ENCODE measurements at places on chromosomes 16 and 17.

- H3K4me1 ChIP-seq = peaks cover 39% of the 10 kb centered on the region
- no peak overlapping the region for H3K27ac ChIP-seq
- H3K27me3 ChIP-seq = no peaks in the 10 kb centered on the region
- H3K4me3 ChIP-seq = no peak overlapping the region
- peaks cover 88% of the 10 kb centered on the region for H3K36me3 ChIP-seq
These were observed 12.0 kb downstream of the SNN start for GRCh38 chr16:11679941-11680911.

DNA sequence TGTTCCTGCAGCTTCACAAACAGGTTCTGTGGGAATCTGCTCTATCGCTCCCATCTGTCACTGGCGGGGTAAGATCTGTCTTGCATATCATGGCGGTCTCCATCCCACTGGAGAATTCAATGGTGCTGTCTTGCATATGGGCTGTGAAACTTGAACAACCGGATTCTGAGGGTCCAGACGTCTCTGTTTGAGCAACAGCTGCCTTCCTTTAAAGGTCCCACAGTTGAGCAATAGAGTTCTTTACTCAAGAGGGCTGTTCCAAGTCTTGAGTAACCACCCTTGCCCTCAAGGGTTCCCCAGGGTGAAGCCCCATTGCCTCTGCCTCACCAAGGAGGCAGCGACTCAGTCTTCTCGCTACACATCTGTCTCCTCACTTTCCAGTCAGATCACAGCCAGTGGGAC, 50.8 kb downstream of the ZFHX3 start:
- H3K4me1 ChIP-seq = peaks cover 44% of the 10 kb centered on the region
- H3K4me3 ChIP-seq = no peak overlapping the region
- H3K27me3 ChIP-seq = no peaks in the 10 kb centered on the region
- H3K27ac ChIP-seq = peak overlapping the region; percentile 1

GRCh38 chr16:27650073-27650701, 100.2 kb downstream of the KATNIP start:
- H3K36me3 ChIP-seq = no peaks in the 10 kb centered on the region
- H3K4me1 ChIP-seq = no peaks in the 10 kb centered on the region
- no peak overlapping the region for H3K27ac ChIP-seq
- no peaks in the 10 kb centered on the region for H3K27me3 ChIP-seq
- H3K4me3 ChIP-seq = no peak overlapping the region
- no peak for DNase-seq

DNA sequence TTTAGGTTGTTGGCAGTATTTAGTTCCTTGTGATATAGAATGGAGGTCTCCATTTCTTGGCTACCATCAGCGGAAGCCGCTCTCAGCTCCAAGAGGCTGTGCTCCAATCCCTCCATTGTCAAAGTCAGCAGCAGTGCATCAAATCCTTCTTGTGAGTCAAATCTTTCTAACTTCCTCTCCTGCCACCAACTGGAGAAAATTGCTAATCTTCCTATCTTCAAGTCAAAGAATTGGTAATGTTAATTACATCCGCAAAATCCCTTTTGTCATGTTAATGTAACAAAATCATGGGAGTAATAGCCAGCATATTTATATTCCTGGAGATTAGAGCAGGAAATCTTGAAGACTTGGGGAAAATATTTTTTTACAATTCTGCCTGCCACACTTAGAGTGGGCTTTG, 436.4 kb upstream of the DYNLRB2 start:
- no peaks in the 10 kb centered on the region for H3K36me3 ChIP-seq
- peaks cover 41% of the 10 kb centered on the region for H3K4me1 ChIP-seq
- peak overlapping the region; percentile 76 for H3K27ac ChIP-seq
- no peaks in the 10 kb centered on the region for H3K27me3 ChIP-seq
- DNase-seq = no peak

DNA sequence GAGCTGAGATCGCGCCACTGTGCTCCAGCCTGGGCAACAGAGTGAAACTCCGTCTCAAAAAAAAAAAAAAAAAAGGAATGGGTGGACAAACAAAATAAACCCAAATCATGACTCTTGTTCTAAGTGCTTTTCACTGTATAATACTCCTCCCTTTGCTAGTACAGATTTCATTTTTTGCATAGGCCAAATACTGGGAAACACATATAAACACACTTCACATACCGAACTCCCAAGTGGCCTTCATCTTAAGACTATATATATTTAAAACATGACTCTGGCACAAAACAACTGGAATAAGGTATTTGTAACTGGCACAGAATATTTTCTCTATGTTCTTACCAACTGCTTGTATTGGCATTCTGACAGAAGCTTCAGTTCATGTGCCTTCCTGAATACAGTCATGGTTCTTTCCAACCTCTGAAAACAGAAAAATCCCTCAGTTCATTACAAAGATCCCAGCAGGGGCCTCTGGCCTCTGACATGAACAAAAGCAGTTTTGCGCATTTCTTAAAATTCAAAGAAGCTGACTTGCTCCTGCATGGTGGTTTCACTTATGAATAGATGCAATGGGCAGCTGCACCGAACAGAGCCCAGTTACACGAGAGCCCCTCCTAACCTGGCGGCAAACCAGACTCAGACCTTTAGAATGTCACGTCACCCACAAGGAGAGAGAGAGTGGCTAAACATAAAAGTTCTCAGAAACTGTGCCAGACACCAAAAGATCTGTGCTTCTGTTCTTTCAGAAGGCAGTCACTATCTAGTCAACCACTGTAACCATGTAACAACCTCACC, 19.1 kb upstream of the COPRS start:
- H3K4me1 ChIP-seq = no peaks in the 10 kb centered on the region
- no peak overlapping the region for H3K4me3 ChIP-seq
- H3K27me3 ChIP-seq = no peaks in the 10 kb centered on the region
- H3K27ac ChIP-seq = no peak overlapping the region
- DNase-seq = no peak

DNA sequence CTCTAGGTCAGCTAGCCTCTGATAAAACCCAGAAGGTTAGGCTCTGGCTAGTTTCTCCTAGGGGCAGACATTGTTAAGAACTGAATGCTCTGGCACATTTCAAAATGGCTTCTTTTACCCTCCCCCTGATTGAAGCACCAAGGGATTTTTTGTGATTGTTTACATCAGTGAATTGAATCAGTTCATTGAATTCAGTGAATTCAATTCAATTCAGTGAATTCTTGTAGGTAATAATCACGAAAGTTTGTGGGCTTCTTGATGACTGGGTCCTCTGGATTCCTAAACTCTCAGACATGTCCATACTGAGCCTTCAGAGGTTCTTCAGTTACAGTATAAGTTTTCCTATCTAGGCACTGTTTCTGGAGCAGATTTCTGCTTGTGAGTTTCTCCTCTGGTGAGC, 135.2 kb upstream of the ELAC2 start:
- H3K27ac ChIP-seq = peak overlapping the region; percentile 59
- H3K27me3 ChIP-seq = peaks cover 2% of the 10 kb centered on the region
- H3K36me3 ChIP-seq = no peaks in the 10 kb centered on the region
- H3K4me1 ChIP-seq = peaks cover 10% of the 10 kb centered on the region

DNA sequence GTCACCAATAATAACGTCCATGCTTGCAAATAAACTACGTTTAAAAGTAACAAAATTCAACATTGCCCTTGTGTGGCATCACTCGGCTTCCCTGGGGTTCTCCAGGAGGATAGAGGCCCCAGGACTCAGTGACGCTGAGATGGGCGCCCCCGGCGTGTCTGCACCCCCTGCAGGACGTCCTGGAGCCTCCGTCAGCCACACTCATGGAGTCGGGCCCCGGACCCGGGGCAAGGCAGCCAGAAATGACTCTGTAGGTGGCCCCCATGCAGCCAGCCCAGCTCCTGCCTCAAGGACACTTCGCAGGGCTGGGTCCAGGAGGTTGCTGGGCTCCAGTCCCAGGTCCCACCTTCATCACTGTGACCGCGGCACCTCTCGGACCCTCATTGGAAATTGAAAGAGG, 16.6 kb upstream of the ACSF3 start:
- H3K27me3 ChIP-seq = peaks cover 1% of the 10 kb centered on the region
- no peaks in the 10 kb centered on the region for H3K36me3 ChIP-seq
- H3K4me3 ChIP-seq = no peak overlapping the region
- no peak overlapping the region for H3K27ac ChIP-seq
- no peaks in the 10 kb centered on the region for H3K4me1 ChIP-seq
- no peak for DNase-seq

GRCh38 chr16:83134638-83135037, 507.9 kb downstream of the CDH13 start:
- H3K36me3 ChIP-seq = no peaks in the 10 kb centered on the region
- DNase-seq = no peak
- H3K27ac ChIP-seq = no peak overlapping the region
- H3K4me1 ChIP-seq = peaks cover 4% of the 10 kb centered on the region

DNA sequence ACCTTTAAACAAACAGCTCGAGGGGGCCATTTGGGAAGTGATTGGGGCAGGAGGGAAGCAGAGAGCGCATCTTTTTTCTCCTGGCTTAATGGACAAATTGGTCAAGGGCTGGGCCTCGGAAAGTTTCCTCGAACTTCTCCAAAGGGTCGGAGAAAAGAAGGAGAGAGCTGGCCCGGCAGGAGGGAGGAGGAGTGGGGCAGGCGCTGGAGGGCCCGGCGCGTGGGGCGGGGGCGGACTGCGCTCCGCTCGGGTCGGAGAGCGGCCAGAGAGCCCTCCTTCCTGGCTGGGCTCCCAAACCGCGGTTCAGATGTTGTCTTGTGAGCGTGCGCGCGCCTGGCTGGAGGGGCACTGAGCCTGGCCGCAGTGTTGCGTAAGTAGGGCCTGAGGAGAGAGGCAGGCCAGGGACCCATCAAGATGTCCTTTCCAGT, 1.2 kb downstream of the MMP2 start:
- no peaks in the 10 kb centered on the region for H3K27me3 ChIP-seq
- no peaks in the 10 kb centered on the region for H3K36me3 ChIP-seq
- peaks cover 2% of the 10 kb centered on the region for H3K4me1 ChIP-seq
- H3K4me3 ChIP-seq = peak overlapping the region; percentile 35
- no peak overlapping the region for H3K27ac ChIP-seq

DNA sequence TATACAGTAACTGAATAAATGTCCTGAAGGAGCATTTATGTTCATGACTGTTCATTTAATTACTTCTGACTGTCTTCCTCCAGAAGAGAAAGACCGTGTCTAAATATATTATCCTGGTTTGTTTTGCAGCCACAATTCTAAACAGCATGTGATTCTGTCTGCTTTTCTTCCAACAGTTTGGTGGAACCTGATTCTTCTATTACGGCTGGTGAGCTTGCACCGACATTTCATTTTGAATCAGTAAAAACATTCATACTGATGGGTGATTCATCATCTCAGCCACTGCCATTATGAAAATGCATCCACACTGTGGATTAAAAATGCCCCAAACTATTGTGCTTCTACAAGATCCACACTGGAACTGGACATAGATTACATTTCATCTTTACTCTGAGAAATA, 16.9 kb downstream of the KNOP1 start:
- no peak overlapping the region for H3K4me3 ChIP-seq
- peaks cover 44% of the 10 kb centered on the region for H3K36me3 ChIP-seq
- H3K4me1 ChIP-seq = peaks cover 14% of the 10 kb centered on the region
- no peaks in the 10 kb centered on the region for H3K27me3 ChIP-seq
- DNase-seq = no peak

GRCh38 chr17:43545383-43545632, 832 bp downstream of the ETV4 start:
- H3K27me3 ChIP-seq = no peaks in the 10 kb centered on the region
- peaks cover 24% of the 10 kb centered on the region for H3K4me1 ChIP-seq
- peak overlapping the region; percentile 85 for H3K27ac ChIP-seq
- DNase-seq = no peak
- H3K36me3 ChIP-seq = peaks cover 6% of the 10 kb centered on the region
- H3K4me3 ChIP-seq = peak overlapping the region; percentile 56

DNA sequence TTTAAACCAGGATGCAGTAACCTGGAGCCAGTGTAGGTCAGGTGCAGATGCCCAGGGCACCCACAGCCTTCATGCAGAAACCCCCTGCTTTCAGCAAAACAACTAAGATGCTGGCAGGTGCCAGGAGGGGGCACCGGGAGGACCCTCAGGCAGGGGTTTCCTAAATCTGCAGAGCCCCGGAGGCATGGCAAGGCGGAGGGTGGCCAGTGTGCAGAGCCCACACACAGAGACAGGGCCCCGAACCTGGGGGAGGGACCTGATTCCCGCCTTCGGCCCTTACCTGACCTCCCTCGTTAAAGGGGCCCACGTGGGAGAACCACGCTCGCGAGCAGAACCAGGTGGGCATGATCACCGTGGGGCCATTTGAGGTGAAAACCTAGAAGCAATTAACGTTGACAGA, 114.0 kb upstream of the METRNL start:
- no peaks in the 10 kb centered on the region for H3K4me1 ChIP-seq
- no peak overlapping the region for H3K27ac ChIP-seq
- DNase-seq = no peak
- H3K4me3 ChIP-seq = no peak overlapping the region
- H3K36me3 ChIP-seq = no peaks in the 10 kb centered on the region
- no peaks in the 10 kb centered on the region for H3K27me3 ChIP-seq

DNA sequence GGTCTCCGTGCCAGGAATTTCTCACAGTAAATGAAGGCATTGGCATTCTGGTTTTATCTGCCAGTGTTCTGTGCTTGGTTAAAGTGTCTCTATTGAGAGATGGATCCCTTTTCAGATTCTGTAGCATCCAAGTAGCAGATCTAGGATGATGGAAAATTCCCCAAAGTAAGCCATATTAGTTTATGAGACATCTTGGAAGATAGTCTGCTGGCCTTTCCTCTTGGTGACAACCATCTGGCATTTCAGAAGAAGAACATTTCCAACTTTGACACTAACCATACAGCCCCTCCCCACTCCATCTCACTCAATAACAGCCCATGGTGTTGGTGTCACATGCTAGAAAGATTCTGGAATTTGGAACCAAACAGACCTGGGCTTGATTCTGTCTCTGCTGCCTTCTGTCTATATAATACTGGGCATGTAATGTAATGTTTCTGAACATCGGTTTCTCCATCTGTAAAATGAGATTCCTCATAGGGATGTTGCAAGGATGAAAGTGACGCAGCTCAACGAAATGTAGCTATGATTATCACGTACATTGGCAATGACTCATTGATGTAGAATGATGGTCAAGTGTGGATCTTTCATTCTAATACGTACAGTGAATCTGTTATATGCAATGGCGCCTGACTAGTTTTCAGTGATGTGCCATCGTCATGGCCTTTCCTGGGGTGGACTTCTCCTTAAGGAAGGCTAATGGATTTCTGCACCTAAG, 32.6 kb upstream of the PIRT start:
- H3K4me1 ChIP-seq = no peaks in the 10 kb centered on the region
- no peaks in the 10 kb centered on the region for H3K27me3 ChIP-seq
- no peaks in the 10 kb centered on the region for H3K36me3 ChIP-seq
- no peak overlapping the region for H3K4me3 ChIP-seq
- DNase-seq = no peak

DNA sequence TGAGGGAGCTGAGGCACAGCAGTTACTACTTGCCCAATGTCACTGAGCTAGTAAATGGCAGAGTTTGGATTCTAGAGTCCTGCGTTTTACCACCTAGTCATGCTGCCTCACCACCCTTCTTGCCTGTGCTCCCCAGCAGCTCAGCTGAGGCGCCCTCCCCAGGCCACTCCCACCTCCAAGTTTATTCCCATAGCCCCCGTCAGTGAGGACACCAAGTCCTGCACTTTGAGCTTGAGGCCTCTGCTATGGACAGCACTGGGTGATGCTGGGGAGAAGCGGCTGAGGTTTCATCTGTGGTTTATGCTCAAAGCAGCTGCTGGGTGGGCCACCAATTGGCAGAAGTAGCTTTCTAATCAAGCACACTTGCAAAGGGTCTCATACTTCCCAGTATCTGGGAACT, 36.7 kb downstream of the TMEM238L start:
- H3K4me1 ChIP-seq = no peaks in the 10 kb centered on the region
- H3K4me3 ChIP-seq = no peak overlapping the region
- no peak overlapping the region for H3K27ac ChIP-seq
- H3K36me3 ChIP-seq = no peaks in the 10 kb centered on the region
- no peaks in the 10 kb centered on the region for H3K27me3 ChIP-seq
- no peak for DNase-seq

- DNase-seq = no peak
- peaks cover 17% of the 10 kb centered on the region for H3K4me1 ChIP-seq
- H3K4me3 ChIP-seq = no peak overlapping the region
- H3K27ac ChIP-seq = peak overlapping the region; percentile 77
- no peaks in the 10 kb centered on the region for H3K27me3 ChIP-seq
These were observed 6.8 kb downstream of the MPG start for GRCh38 chr16:84718-85406.

All from RWPE2 (cell line).